ENCODE measurements at places on chromosomes 7 and 10.

DNA sequence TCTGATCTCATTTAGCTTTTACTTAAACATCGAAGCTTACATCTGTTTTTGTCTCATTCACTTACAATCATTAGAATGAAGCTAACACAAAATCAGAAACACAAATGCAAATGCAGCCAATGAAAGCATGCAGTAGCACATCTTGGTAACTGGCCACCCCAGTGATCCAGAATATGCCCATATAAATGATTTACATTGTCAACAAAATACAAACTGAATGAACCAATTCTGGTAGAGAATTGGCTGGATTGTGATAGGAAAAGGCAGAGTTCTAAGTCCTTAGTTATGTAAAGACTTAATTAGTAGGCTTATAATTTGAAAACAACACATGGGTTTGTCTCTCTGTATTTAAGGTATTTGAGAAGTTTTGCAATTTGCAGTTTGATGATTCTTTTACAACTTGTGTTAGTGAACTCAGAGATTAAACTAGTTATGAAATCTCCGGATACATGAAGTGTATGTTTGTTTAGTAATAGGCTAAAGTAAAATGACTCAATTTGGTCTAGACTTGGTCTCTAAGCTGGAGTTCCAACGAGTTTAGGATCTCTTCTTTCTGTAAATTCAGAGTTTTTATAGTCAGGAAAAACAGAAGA, 21.2 kb downstream of the TECTB start:
- peaks cover 18% of the 10 kb centered on the region for H3K27me3 ChIP-seq
- no peaks in the 10 kb centered on the region for H3K4me1 ChIP-seq
- DNase-seq = no peak
- no peak overlapping the region for H3K27ac ChIP-seq

DNA sequence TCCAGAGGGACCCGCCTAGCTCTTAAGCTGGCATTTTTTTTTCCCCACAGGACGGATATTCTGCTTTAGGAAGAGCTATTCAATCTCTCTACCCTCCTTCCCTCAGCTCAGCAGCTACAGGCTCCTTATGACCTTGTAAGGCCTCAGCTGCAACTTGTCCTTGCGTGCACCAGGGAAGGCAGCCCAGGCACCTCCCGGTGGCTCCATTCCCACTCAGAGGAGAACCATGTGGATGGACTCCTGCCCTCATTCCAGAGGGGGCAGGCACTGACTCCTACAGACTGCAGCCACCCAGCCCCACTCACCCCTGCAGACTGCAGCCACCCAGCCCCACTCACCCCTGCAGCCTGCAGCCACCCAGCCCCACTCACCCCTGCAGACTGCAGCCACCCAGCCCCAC, 73.7 kb downstream of the ITIH5 start:
- no peak overlapping the region for H3K27ac ChIP-seq
- H3K27me3 ChIP-seq = no peaks in the 10 kb centered on the region
- no peaks in the 10 kb centered on the region for H3K36me3 ChIP-seq
- no peak overlapping the region for H3K4me3 ChIP-seq
- H3K4me1 ChIP-seq = no peaks in the 10 kb centered on the region
- DNase-seq = no peak

DNA sequence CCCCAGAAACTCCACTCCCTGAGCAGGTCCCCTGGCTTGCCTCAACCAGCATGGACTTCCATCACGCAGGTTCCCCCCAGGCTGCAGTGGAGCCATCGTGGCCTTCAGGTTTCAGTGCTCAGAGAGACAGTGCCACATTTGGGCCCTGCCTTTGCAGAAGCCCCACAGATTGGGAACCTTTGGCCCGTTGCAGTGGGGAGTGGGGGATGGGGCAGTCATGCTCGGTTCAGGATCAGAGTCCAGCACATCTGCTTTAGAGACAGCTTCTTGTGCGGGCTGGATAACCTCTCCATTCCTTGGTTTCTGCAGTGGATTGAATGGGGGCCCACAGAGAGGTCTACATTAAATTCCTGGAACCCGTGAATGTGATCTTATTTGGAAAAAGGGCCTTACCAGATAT, 183.9 kb downstream of the EBF3 start:
- H3K36me3 ChIP-seq = no peaks in the 10 kb centered on the region
- H3K27me3 ChIP-seq = no peaks in the 10 kb centered on the region
- no peak overlapping the region for H3K27ac ChIP-seq

GRCh38 chr7:93902777-93903423, 3.5 kb upstream of the GNGT1 start:
- H3K27me3 ChIP-seq = peaks cover 6% of the 10 kb centered on the region
- H3K36me3 ChIP-seq = no peaks in the 10 kb centered on the region
- DNase-seq = peak; percentile 60
- no peak overlapping the region for H3K4me3 ChIP-seq

GRCh38 chr10:72765051-72765745, 73.3 kb downstream of the MCU start:
- peaks cover 11% of the 10 kb centered on the region for H3K36me3 ChIP-seq
- no peak overlapping the region for H3K27ac ChIP-seq
- H3K27me3 ChIP-seq = no peaks in the 10 kb centered on the region
- H3K4me1 ChIP-seq = no peaks in the 10 kb centered on the region
- DNase-seq = no peak

- no peaks in the 10 kb centered on the region for H3K4me1 ChIP-seq
- H3K27me3 ChIP-seq = no peaks in the 10 kb centered on the region
- H3K36me3 ChIP-seq = no peaks in the 10 kb centered on the region
- H3K4me3 ChIP-seq = no peak overlapping the region
Observed at GRCh38 chr10:5617521-5617920, 48.9 kb downstream of the ASB13 start.

GRCh38 chr7:19401461-19401860, 256.2 kb upstream of the FERD3L start:
- no peak for DNase-seq
- H3K27ac ChIP-seq = no peak overlapping the region
- H3K36me3 ChIP-seq = no peaks in the 10 kb centered on the region
- H3K27me3 ChIP-seq = no peaks in the 10 kb centered on the region
- H3K4me3 ChIP-seq = no peak overlapping the region
